ENCODE measurements at places on chromosomes 1 and 21.

DNA sequence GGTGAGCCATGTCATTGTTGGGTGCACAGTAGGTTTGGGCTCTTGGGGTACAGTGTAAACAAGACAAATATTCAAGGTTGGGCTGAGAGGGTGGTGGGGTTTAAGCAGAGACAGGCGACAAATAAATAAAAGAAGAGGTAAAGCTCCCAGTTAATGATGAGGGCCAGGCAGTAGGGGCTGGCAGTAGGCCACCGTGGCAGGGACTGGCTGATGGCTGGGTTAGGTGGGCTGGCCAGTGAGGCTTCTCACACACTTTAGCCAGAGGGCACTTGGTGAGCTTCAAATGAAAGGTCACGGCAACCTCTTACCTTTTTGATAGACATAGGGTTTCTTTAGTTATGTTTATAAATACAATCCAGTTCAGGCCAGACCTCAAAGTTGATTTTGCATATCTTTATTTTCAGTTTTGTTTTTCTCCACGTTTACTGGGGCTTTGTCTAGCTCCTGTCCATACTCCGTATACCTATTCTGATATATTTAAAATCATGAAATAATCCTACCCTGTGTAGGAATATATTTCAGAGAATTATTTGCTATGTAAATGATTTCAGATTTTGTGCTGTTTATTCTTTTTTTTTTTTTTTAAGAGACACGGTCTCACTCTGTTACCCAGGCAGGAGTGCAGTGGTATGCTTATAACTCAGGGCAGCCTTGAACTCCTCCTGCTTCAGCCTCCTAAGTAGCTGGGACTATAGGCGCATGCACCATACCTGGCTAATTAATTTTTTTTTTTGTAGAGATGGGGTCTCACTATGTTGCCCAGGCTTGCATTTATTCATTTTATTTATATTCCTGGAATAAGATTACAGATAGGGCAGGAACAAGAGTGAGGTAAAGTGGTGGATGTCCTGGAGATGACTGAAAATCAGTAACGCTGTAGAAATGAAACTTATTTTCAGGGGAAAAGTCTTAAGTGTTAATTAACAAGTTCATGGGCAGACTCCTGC is 122.7 kb downstream of the RYR2 start:
- no peak for DNase-seq

DNA sequence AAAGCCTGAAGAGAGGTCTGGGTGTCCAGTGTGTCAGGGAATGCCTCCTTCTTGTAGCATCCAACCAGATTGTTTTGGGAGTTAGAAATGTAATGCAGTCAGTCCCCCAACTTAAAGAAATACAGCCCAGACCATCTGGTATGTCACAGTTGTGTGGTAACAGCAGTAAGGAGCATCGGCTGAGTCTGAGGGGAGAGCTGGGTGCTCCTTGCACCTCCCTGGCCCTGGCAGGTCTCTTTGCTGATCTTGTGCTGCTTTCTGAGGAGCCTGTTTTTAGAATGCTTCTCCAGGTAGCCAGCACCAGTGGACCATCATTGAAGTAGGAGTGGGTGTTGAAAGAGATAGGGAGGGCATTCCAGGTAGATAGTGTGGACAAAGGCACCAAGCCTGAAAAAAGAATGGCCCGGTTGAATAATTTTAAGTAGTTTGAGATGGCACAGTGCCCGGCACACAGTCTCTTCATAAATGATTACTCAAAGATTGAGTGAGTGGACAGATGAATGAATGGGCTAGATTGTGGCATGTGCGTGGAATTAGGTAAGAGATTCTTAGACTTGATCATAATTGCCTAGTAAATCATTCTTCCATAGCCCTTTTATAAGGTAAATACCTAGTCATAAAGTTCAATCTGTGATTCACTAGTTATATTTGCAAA is 46.5 kb downstream of the LAMC1 start:
- DNase-seq, result peak; percentile 36

DNA sequence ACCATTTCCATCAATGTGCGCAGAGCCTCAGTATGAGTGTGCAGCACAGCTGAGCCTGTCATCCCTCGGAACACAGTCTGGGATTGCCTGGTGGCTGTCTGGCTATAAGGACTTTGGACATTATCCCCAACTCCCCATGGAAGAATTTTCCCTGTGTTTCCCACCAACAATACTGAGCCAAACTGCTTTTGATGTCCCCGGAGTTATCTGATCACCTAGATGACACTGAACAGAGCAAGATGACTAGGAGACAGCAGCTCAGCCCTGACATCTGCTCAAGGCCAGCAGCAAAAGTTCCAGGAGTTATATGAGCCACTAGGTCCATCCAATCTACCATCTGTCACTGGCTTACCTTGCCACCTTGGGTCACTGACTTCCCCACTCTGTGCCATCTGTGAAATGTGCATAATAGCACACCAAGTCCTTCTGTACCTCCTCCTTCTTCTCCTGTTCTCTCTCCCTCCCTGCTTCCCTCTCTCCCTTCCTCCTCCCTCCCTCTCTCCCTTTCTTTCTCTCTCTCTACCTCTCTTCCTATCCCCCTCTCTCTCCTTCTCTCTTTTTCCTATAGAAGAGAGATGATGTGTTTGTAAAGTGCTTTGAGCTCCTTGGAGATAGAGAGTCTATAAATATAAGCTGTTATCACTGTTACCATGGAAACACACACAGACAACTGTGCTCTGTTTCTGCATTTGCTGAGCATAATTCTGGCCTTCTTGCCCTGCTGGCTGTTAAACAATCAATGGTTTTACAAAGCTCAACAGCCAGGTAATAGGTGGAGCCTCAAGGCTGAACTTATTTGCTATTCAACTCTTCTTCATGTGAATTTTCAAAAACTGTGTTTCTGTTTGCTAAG is 19.7 kb upstream of the ATP1B1 start:
- DNase-seq, result peak; percentile 95

DNA sequence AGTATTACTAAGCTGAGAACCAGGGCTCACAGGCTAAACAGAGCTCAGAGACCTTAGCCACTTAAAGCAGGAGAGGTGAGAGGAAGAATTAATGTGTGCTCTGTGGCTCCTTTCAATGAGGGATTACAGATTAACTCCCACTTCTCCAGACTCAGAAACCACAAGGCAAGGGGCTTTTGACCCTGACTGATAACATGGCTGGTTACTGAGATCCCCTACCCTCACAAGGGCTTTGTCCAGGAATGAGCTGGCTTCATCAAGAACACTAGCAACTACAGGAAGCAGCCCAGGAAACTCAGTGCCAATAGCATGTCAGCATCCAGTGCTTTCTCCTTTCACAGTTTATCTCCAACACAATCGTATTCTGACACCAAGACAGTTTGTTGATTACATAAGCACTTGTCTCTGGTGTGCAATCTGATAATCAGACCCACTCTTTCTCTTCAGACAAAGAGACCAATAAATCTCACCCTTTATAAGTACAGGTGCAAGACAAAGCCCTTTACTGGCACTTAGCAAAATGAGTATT is 38.8 kb downstream of the ERI3 start:
- no peak for DNase-seq

GRCh38 chr1:37682334-37682987 is 9.9 kb upstream of the CDCA8 start:
- peak; percentile 65 for DNase-seq

GRCh38 chr21:45461369-45461750 is 56.4 kb downstream of the COL18A1 start:
- DNase-seq, result no peak

DNA sequence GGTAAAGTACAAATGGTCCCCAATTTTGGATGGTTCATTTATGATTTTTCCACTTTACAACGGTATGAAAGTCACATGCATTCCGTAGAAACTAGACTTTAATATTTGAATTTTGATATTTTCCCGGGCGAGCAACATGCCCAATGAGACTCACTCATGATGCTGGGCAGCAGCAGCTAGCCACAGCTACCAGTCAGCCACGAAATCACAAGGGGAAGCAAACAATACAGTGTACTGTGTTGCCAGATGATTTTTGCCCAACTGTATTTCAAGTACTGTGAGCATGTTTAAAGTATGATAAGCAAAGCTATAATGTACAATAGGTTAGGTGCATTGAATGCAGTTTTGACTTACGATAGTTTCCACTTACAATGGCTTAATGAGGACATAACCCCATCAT is 266.8 kb downstream of the VAV3 start:
- DNase-seq, result no peak

- no peak for DNase-seq
Observed at GRCh38 chr1:52631759-52632331, 1.1 kb upstream of the SHISAL2A start.

DNA sequence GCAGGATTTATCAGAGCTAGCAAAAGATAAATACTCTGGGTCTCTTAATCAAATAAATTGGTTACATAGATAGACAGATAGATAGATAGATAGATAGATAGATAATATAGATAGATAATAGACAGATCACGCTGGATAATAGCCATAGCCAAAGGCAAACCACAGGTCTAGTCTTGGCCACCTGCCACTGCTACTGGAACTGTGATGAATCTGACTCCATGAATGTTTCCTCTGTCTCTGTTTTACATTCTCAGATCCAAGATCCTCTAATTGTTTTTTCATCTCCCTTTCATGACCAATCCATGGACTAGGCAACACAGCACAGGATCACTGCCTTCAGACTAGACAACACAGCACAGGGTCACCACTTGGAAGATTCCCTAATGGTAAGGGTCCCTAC is 444.7 kb upstream of the NFIA start:
- no peak for DNase-seq

GRCh38 chr1:155880950-155881349 is 21.6 kb downstream of the SYT11 start:
- DNase-seq, result no peak

DNA sequence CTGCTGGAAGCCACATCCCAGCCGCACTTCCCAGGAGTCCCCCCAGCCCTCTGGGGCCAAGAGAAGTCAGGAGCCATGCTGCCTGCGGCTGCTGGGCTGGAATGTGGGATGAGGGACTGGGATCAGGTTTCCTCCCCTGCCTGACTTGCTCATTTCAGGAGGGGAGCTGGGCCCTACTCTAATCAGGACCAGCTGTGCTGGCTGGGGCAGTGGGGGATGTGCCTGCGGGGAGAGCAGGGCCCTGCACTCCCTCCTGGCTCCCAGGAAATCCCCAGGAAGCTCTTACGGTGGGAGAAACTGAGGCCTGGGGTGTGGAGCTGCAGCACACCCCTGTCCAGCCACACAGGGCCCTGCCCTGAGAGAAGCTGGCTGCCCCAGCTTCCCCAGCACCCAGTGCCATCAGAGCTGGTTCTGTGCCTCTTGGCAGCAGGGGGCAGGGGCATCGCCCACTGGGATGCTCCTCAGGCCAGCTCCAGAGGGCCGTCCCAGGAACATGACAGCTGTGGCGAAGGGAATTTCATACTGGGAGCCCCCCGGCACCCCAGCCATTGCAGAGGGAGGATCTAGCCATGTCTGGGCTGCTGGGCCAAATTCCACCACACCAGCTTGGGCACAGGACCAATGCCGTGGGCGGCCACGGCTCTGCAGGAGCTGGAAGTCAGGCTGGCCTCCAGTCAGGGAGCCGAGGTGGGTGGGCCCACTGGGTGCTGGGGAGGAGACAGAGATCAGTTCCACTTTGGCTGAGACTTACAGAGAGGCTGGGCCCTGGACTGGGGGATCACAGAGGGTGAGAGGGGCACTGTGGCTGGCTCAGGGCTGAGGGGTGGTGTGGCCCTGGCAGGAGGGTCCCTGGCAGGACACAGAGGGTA is 21.3 kb upstream of the PRSS38 start:
- DNase-seq, result no peak

DNA sequence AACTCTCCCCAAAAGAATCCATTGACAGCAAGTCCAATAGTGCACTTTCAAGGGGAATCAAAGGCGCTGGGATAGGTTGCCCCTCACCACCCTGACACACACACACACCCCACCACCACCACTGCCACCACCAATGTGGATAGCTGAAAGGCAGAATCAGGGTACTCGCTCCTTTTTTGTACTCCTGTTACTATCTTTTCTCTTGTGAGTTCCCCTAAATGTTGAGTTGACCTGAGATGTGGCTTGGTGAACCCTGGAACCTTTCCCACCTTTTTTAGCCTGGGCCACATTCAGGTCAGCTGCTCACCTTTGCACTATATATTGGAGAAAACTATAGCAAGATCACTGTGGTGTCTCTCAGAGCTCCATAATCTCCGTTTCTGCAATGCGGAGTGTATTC is 3.9 kb downstream of the S100A8 start:
- DNase-seq, result no peak

DNA sequence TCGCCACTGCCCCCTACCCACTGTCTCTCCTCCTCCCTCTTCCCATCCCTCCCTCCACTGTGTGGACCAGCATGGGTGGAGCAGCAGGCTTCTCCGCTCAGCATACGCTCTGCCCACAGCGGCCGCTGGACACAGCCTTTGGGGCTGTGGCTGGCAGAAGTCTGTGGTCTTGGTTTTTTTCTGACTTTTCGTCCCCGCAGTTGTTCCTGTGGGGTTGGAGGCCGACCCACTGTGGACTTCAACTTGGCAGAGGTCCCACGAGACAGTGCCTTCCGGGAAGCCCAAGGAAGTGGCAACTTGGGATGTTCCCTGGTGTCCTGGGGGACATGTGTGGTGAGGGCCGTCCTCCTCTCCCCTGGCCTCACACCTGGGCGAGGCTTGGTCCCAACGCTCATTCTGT is 162.5 kb upstream of the C1orf174 start:
- no peak for DNase-seq

DNA sequence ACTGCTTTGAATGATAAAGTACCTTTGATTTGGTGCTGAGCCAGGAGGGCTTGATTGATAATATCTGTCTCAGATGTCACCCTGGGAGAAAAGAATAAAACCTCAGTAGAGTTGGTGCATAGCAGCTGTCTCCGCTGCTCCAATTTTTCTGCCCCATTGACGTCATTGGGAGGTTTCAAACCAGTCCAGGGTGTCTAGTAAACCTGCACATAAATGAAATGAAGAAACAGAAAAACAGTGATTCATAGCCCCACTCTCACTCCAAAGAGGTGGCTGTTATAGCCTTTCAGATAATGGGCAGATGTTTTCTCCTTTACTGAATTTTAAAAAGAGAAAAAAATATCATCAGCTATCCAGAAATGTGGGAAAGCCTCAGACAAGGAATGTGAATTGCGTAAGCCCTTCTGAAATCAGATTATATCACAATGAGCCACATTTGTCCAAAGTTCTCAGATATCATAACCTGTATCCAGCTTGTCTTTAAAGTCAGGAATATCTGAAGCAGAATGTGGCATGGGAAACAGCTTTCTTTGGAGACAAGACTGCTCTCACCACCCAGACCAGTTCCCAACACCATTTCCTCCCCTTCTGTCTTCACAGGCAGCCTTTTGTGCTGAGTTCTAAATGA is 351.3 kb upstream of the SGIP1 start:
- no peak for DNase-seq

Measured in G401 (cell line).